ENCODE measurements at places on chromosomes 7 and 10. TPM values are rescaled to one million over a fixed set of nuclear protein-coding genes. Genes with fewer than 3 reads are reported as not detected.

- DNase-seq = no peak
These were observed 22.0 kb upstream of the CUX1 start for GRCh38 chr7:101795461-101795860.

DNA sequence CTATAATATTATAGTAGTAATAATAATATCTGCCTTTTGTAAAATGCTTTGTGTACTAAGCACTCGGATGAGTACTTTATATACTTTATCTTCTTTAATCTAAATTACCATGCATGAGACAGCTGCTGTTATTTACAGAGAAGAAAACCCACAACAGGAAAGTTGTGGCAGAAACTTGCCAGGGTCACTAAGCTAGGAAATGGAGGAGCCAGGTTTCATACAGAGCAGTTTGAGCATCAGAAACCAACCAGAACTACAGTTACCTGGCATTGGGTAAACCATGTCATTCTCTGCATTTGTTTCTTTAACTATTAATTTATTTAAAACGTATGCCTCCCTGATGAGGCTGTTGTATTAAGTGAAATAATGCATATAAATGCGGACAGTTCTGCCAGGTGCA lies 129.9 kb downstream of the CSTF2T start:
- no peak for DNase-seq

DNA sequence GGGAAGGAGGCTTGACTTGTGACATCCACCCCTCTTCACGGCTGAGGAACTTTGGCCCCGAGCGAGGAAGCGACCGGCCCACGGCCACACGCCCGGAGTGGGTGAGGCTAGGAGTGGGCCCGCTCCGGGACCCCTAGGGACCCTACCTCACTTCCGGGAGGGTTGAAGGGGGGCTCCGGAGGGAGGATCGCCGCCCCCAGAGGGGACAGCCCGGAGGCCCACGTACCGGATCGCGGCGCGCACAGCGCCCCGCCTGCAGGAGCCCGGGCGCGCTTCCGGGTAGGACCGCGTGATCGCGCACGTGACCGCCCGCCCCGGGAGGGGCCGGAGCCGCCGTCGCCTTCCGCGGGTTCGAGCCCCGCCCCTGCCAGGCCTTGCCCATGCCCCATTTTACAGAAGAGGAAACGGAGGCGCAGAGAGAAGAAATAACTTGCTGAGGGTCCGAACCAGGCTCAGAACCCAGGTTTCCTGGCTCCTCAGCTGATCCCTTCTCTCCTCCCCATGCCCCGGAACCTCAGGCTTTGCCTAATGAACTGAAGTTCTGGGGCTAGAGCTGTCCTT lies at the start of gene HPS1:
Gene HPS1, minus strand, starts transcription at position 275 of the 561 bp plus-strand sequence. CDS start 3,695 bp downstream, outside the sequence.
- peak; percentile 86 for DNase-seq

Gene TFEC
- 0.15 TPM for polyA plus RNA-seq

Gene ARL4A
- 6.6 TPM for polyA plus RNA-seq

Gene ACTL6B
- 0.03 TPM for polyA plus RNA-seq
